SW 1271 (cell line): ENCODE measurements at places on chromosomes 2 and 18.

GRCh38 chr2:1656961-1657841 is 87.1 kb downstream of the PXDN start:
- DNase-seq = no peak

DNA sequence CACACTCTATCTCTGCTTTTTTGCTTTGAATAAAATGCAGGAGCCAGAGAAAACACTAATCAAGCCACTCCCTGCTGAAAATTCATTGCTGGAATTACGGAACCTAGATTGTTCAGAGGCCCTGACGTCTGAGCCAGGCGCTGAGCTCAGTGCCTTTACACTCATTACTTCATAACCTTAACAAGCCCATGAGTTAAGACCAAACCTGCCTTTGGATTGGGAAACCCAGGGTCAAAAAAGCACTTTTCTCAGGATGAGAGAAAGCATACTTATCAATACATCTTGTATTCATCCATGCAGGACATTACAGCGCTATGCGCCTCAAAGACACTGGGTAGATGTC is 762 bp downstream of the INO80C start:
- DNase-seq = no peak

DNA sequence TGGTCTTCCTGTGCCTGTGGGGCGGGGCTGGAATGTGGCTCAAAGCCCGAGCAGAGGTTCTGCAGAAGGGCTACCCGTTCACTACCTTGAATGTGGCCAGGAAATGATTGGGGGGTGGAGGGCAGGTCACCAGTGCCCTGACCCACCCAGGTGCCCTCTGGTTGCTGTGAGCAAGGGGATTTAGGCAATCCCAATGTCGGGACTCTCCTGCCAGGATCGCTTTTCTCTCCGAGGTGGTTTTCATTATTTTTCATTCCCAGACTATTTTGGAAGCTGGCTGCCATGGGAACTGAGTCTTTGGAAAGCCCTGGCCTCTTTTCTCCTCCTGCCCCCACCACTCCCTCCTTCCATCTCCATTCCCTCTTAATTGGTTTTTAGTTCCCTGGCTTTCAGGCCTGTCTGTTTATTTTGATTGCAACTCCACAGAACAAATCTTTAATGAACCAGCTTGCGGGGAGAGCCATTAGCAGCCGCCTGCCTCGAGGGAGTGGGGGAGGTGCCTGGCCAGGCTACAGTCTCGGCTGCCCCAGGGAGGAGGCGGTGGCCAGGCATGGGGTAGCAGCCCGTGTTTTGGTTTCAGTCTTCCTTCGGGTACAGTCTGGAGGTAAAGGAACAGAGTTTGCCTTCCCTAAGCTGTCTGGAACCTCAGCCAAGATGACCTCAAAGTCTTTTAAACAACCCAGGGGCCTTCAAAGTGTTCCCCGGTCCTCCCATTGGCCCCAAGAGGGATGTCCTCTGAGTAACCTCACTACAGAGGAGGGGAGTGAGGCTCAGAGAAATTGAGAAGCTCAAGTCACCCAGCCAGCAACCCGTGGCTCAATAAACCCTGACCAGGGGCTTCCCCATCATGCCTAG is 114.4 kb upstream of the HAAO start:
- DNase-seq = no peak

DNA sequence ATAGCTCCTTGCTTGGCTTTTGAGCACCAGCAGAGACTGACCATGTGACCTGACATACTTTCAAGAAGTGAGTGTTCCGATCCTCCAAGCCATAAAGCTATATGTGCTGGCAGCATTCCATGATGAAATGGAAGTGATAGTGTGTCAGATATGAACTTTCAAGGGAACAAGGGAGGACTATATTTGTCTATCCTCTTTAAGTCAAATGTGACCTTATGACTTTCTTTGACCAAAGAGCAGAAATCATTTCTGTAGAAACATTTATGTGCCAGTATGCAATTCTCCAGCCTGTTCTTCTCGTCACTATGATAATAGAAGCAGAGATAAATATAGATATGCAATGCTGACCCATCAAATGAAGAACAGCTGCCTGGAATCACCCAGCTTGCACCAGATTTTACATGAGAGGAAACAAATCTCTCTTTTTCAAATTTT is 14.4 kb downstream of the HYCC2 start:
- no peak for DNase-seq

GRCh38 chr2:229713371-229714079 is 830 bp downstream of the DNER start:
- peak; percentile 27 for DNase-seq

DNA sequence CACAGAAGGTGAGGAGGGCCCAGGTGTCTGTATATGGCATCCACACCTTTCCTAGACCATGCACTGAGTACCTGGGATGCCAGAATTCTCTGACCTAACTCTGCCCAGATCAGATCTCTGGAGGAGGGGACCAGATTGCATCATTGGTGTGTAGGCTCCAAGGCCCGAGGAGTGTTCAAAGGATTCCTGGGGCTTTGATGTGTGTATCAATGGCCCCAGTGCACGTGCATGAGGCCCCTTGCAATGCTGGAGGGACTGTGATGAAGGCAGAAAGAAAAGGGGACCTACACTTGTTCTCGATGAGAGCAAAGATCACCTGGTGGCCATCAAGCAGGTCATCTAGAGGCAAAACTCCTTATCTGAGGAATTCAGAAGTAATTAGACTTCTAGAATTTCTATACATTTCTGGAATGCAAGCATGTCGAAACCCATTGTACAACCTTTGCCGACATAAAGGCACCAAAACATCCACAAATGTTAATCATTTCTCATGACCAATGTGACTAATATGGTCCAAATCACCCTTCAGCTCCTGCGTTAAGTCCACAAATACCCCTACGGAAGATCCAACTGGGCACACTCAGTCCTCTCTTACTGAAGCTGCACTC is 123.5 kb downstream of the CHST9 start:
- no peak for DNase-seq

DNA sequence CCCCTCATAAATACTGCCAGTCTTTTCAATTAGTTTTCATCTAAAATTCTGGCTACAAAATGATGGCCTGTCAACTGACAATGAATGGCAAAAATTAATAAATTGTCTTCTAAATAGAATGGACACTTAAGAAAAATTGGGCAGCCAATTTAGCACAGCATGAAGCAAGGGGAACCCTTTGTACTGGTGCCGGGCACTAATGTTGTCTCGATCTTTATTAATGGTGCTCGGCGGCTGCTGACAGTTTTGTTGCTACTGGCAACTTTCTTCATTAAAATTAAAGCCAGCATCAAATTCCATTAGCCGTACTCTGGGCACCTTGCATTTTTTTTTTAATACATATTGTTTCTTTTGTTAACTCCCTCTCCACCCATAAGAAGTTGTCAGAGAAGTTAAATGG is 309.3 kb downstream of the GBX2 start:
- DNase-seq = no peak

DNA sequence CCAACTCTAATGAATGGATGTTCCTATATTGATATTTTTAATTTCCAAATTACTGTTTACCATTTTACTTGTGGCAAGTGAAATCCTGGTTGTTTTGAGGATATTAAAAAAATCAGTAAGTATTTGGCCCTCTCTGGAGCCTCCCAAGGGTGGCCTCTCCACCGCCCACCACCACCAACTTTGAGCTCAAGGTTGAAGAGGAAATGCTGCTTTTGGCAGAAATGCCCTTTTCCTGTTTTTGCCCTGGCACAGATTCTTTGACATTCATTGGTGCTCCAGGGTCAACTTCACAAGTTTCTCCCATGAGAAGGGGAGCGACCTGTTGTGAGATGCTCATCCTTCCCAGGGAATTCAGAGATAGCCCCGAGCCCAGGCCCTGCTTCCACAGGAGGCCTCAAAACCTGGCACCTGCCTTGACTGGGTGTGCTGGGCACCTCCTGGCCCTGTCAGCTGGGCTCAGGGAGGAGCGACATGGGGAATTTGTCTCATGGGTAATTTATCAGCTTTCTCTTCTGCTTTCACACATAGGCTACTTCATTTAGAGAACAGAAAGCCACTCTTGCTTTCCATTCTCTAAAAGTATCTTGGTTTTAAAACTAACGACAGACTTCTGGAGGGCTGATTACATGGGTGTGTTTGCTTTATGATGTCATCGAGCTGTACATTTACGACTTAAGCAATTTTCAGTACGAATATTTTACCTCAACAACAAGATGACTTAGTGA is 6.9 kb downstream of the CD8A start:
- DNase-seq = no peak

DNA sequence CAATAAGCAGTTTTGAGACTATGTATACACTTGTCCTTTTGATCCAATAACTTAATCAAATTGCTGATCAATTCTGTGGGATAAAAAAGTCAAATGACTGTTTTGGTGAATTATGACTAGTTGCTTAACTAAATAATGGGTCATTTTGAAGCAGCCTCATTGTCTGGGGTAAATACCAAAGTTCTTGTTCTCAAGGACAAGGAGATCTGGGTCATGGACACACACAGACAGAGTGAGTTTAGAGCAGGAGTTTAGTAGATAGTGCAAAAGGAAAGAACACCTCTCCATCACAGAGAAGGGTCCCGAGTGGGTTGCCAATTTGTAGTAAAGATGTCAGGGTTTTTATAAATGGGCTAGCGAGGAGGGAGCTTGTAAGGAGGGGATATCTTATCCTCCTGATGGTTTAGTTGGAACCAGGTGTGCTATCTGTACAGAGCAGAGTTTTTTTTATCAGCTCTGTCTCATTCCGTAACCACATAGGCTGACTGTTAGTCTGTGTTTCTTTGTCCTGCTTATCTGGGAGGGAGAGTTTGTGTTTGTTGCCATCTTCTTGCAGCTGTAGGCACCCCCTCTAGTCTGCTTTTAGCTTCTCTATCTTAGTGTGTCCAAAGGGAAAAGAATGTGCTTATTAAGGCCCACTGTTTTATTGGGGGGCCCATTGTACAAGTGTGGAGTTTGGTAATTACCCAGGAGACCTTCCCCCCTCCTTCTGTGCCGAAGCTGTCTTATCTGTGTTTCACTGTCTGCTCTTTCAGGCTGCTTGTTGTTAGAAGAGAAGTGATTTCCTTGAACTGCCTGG is 48.7 kb upstream of the C1GALT1C1L start:
- DNase-seq = no peak

DNA sequence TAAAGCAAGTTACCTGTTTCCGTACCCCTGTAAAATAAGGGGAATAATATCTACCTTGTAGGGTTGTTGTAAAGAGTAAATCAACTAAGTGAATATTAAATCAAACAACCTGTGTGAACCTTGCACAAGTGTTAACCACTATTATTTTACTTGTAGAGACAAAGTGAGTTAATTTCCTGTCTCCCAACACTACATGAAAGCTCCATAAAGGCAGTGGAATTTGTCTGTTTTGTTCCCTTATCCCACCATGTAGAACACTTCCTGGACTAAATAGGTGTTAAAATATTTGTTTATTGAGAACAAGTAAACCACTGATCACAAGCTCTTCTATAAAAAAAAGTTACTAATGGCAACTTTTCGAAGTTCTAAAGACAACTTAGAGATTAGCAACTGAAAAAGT is 3.3 kb downstream of the ARL5A start:
- no peak for DNase-seq

GRCh38 chr2:7375901-7376300 is 458.7 kb downstream of the RNF144A start:
- no peak for DNase-seq

DNA sequence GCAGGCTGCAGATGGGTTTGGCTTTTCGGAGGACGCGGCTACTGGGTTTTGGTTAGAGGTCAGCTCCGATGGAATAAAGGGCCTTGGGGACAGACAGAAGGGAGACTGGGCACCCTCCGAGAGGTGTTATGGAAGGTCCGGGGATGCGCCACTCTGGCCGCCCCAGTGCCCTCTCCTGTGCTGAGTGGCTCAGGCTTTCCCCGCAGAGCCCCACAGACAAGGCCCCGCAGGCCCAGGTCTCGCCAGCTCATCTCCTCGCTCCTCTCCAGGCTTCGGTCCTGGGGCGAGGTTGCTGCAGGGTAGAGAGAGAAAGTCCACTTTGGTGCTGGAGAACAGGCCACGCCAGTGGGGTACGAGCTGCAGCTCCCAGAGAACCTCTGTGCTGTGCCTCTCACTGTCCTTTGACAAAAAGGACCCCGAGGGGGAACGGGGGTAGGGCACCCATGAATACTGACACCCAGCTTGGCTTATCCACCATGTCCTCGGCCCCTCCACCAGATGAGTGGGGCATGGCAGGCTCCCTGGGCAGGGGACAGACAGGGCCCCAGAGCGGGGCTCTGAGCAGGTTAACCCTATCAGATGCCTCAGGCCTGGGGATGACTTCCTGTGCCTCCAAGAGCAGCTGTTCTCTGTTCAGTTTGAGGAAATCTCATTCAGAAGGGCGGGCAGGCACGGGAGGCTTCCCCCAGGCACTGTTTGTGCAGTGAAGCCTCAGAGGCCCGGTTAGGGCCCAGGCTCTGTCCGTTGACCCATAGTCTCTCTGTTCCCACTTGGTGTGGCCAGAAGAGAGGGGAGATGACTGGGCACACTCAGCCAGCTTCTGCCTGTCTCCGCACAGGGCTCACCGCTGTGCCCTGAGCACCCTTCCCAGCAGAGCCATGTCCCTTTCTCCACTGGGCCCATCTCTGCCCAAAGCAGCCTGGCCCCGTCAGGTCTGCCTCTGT is 15.7 kb upstream of the CNNM3 start:
- no peak for DNase-seq

GRCh38 chr2:241391892-241392665 is 36.0 kb downstream of the FARP2 start:
- no peak for DNase-seq

- DNase-seq = no peak
These were observed 40.2 kb downstream of the MYOM1 start for GRCh38 chr18:3179430-3180089.

GRCh38 chr18:38575023-38575422 is 1009.4 kb upstream of the CELF4 start:
- no peak for DNase-seq

DNA sequence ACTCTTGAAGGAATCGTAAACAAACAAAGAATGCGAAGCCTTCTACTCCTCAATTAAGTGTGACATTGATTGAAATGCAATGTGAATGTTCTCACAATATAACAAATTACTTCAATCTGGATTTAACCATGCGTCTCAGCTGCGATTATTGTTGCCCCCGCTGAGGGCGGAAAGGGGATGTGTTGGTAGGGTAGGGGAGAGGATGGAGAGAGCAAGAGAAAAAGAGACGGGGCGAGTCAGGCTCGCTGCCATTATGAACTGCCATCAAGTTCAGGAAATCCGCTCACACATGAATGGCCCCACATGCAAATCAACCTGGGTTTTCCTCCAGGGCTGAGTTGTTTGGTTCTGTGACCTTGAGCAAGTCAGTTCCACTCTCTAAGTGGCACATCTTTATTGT is 129.8 kb downstream of the PXDN start:
- DNase-seq = no peak

GRCh38 chr2:237492137-237492890 is 5.3 kb downstream of the MLPH start:
- DNase-seq = no peak

DNA sequence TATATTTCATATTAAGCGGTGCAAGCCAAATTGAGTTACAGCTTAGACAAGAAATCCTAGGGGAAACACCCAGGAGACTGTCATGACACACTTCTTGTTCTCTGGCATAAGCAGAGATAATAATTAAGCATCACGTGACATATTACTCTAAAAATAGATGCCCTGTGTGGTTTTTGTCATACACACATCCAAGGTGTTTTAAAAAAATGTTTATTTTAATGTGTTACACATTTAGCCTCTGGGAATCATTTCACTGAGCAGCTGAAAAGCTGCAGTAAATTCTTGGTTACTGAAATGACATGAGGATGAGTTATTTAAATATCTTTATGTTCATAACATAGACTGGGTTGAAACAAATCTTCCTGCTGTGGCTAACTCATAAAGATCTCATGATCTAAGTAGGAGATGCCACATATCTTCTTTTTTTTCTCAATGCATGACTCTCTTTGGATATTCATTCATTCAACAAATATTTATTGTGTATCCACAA is 38.0 kb upstream of the ERMN start:
- no peak for DNase-seq

GRCh38 chr18:36650906-36651305 is 177.9 kb downstream of the TPGS2 start:
- no peak for DNase-seq
